Activated naive CD8-positive, alpha-beta T cell treated with anti-CD3 and anti-CD28 coated beads, Interleukin-2, amount 50 U/mL, for 16 hours (primary cell): ENCODE measurements at places on chromosomes 4 and X.

- DNase-seq = no peak
These were observed 275.4 kb upstream of the CPEB2 start for GRCh38 chr4:14726877-14727361.

DNA sequence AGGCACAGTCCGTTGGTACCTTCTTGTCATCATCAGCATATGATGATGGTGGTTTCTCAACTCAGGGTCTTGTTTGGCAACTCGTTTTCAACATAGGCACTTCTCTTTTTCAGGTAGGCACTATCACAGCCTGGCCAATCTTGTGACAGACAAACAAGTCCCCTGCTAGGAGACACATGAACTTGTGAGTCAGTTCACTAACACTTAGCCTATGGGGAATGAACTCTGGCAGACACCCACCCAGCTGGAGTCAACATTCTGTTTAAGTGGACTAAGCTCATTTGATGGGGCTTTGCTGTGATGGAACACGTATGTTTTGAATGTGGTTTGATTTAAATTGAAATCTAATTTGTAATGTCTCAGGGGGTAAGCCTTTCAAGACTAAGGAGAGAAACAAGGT, 100.7 kb upstream of the MAMLD1 start:
- DNase-seq = no peak

DNA sequence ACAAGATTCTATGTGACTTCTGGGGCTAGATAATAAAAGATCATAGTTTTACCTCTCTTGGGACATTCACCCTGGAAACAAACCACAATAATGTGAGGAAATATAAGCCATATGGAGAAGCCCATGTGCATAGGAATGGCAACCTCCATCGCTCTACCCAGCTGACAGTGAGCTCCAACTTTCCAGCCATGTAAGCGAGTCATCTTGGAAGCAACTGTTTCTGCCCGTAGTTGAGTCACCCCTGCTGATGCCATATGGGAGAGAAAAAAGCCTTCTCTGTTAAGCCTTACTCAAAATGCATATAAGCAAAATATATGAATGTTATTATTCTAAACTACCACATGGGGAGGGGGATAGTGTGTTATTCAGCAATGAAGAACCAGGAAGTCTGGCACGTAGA, 31.4 kb upstream of the RELL1 start:
- no peak for DNase-seq

- DNase-seq = no peak
These were observed 26.0 kb upstream of the ENPEP start for GRCh38 chr4:110449947-110450346.

- DNase-seq = no peak
These were observed 12.7 kb upstream of the PAQR3 start for GRCh38 chr4:78951862-78952472.

DNA sequence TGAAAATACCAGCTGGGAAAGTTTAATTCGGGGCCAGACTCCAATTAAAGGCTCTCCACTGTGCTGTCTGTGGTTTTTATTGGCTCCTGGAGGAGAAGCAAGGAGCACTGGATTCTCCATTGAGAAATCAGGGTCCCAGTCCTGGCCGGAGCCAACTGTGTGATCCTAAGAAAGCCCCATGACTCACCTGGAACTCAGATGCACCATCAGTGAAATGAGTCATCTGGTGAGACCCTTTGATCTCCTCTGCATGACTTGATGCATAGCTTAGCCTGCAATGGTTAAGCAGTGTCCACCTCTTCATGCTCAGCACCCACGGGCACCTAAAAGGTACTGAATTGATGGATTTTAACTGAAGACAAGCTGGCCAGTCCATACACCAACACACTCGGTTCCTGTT, 119.2 kb upstream of the VCX3B start:
- no peak for DNase-seq

DNA sequence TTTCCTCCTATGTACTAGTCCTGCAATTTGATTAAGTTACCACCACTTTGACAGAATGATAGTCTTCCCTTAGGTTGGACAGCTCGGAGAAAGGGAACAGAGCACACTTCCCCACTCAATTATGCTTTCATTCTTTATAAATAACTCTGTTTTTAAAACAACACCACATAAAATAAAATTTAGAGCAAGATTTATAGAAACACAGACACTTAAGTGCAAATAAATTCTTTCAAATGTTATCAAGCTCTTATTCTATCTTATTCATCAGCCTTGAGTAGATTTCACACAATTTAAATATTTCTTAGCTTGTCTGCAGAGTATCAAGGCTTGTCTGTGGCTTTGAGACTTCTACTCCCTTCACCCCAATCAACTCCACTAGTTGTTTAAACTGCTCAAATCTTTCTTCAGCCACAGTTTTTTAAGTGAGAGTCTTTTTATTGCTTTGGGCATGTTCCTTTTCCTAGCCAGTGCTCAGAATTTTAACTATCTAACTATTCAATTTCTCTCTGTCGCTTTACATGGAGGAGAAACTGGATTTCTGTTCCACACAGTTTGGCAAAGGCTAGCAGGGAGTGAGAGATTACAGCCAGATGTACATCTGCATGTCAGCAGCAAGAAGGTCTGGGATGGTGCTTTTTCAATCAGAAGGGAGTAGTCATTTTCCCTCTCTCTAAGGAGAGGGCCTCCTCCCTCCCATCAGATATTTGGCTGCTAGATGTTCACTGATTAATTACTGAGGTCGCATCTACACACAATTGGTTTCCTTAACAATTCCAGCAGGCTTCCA, 53.1 kb upstream of the PLAC1 start:
- DNase-seq = no peak

DNA sequence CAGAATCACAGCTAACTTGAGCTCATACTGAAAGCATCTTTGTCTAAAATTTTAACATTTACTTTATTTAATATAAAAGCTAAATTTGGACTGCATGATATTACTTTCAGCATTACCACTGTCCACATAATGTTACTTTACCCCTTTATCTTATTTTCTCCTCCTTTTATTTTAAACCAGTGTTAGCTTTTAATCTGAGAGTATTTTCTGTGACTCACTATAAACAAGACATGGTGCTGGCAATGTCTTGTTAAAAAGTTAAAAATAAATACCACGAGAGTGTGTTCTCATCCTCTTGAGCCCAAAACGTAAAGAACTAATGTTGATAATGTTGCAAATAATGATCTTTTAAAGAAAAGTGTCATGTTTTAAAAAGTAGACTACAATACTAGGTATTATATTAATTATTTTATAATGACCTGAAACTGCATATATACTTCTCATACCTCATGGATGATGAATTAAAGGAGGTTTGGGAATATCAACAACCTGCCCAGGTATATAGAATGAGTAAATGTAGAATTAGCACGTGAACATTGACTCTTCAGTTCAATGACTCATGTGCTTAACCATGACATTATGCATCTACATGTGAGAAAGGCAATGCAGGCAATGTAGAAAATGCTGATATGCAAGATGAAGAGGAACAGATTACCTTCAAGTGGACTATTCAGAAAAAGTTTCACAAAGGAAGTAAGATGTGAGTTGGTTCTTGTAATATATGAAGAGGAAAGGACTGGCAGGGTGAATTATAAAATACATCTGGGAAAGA, 454.1 kb upstream of the ADGRL3 start:
- DNase-seq = no peak

DNA sequence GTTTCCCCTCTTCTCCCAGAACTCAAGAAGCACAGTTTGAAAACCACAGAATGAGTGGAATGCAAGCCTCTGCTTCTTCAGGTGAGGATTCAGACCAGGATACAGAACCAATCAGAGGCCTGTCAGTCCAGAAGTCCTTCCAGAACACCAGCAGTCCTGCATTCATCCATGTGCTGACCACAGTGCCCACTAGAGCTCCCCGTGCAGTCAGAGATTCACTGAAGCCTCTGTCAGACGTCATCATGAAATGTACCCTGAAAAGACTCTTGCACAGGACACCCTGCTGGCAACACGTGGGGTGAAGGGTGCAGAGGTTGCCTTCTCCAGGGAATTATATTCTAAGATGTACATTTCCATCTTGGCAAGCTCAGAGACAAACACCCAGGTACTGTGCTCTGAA, 75.9 kb upstream of the LSM6 start:
- no peak for DNase-seq
